Activated T-cell treated with anti-CD3 and anti-CD28 coated beads for 24 hours (primary cell): ENCODE measurements at places on chromosomes 12 and 14.
A peak's percentile ranks its signal among the peaks of the same experiment; 100 is the strongest.

DNA sequence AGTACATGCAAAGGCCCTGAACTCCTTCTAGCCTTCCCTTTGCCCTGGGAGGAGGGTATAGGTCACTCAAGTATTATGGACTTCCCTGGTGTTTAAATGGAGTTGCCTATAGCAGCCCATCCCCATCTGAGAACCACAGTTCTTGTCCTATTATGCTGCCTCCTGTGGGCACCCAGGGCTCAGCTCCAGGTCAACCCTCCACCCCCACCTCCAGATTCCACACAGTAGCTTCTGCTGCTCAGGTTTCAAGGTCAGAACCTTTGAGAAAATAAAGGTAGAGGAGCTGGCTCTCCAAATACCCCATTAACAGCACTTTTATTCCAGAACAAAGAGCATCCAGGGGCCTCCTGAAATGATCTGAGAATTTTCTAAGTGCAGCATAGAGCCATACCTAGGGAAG is 57.4 kb downstream of the ACTN1 start:
- DNase-seq, result no peak

- DNase-seq, result no peak
Measured at GRCh38 chr12:113500782-113501311, 29.2 kb upstream of the LHX5 start.

GRCh38 chr14:76647697-76648298 is 113.5 kb upstream of the VASH1 start:
- peak; percentile 11 for DNase-seq

DNA sequence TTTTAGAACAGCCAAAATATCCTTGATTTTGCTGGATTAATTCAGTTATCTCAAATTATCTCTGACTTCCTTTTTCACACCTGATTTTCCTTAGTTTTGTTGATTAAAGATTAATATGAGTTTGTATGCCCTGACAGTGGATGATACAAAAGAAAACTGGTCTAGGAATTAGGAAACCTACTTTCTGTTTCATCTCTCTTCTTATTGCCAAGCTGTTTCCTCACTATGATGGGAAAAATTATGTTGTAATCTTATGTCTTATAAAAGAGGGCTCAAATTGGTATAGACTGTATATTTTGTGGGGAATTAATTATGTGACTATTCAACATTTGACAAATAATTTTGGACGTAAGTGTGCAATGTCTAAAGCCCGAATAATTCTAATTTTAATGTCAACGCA is 271.6 kb downstream of the FBXL14 start:
- DNase-seq, result no peak

DNA sequence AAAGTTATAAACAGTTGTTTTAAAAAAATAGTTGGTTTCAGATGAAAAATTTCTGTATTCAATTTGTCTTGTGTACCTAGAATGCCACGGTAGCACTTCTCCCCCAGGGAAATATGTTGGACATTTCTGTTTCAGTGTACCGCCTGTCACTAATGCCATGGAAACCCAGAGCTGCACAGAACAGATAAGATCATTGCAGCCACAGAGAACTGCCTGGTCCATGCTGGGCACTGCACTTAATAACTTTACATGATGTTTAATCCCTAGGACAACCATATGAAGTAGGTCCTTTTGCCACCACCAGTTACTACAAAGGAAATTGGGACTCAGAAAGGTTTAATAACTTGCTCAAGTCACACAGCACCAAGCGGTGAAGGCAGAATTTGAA is 253.4 kb upstream of the SRRM4 start:
- no peak for DNase-seq

- peak; percentile 30 for DNase-seq
Measured at GRCh38 chr12:95102916-95103671, 29.7 kb upstream of the NR2C1 start.

DNA sequence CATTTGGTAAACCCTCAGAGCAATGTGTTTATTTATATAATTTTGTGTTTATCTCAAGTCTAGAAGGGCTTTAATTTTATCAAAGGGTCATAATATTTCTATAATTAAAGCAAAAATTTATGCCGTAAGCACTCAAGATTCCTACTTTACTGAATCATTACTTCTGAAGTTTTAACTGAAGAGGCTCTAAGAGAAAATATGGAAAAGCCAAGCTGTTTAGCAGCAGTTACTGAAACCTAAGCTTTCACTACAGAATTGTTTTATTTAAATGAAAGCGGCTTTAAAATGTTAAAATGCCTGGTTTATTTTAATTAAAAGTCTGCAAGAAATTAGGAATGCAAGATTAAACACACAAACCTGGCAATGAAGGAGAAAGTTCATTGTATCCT is 73.9 kb upstream of the BBS10 start:
- no peak for DNase-seq

DNA sequence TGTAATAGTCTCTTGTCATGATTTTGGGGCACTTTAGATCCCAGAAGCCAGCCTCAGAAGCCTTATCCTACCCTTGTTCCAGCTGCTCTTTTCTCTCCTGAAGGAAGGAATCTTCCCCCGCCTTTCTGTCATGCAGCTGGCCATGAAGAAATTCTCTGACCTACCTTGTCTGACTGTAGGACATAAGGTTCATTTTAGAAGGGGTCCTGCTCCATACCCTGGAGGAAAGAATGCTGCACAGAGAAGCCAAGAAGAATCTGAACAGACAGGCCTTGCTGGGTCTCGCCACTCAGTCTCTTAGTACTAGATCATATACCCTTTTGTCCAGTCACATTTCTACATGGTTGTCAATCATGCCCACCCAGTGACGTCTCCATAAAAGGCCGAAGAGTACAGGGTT is 6.2 kb upstream of the TMCC3 start:
- no peak for DNase-seq
